NCI-H460 (cell line): ENCODE measurements at places on chromosomes 6 and 20.

DNA sequence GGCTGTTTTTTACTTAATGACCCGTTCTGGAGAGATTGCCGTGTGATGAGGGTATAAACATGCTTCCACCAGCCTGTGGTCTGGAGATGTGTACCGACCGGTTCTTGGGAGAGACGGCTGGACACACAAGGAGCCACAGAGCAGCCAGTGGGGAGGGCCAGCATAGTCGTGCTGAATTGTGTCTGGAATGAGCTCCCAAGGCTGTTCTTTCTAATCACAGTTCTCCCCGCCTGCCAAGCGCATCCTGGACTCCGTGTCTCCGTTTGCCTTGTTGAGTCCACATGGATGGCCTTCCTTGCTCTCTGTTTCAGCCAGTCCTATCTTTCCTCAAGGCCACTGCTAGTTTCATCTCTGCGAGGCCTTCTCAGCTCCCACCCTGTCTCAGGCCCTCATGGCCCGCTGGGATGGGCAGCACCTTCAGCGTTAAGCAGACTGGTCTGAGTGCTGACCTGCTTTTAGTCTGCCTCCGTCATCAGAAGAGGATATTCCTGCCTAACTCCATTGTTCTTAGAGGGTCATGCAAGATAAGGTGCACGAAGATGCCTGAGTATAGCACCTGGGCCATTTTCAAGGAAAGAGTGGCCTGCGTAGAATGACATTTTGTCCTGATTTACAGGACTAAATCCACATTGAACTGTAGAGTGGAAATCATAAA lies 20.6 kb downstream of the MANBAL start:
- no peak for DNase-seq

- no peak for DNase-seq
These were observed 119.7 kb downstream of the PREX1 start for GRCh38 chr20:48708116-48708515.

DNA sequence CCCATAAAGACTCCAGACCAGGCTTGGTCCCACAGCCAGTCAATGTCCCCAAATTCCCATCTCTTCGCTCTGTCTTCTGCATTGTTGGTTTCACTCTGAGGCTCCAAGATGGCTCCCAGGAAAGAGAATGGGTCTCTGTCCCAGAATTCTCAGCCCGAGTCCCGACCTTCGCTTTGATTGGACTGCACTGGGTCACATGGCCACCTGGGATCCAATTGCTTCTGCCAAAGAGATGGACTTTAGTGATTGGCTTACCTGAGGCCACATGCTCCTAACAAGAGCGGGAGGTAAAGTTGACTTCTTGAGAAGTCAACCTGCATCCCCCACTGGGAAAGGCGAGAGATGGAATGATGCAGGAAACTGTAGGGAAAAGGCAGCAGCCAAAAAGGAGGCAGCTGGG lies 104.7 kb upstream of the PMEPA1 start:
- no peak for DNase-seq

DNA sequence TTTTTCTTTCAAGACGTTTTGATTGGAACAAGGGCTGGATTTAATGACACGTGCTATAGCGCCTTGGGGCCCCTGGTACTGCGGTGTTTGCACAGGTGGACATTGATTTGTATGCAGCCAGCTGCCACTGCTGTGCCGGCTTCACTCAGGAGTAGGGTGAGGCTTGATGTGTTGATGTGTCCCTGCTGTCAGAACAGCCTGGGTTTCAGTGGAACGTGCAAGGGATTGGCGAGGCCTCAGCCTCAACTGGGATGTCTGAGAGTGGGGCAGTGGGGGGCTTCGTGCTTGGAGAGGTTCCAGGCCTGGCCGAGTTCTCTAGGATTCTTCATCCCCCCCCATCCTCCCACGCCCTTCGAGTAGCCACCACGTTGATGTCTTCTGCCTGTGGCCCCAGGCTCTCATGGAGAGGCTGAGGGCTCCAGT lies 23.0 kb downstream of the PYGB start:
- no peak for DNase-seq

DNA sequence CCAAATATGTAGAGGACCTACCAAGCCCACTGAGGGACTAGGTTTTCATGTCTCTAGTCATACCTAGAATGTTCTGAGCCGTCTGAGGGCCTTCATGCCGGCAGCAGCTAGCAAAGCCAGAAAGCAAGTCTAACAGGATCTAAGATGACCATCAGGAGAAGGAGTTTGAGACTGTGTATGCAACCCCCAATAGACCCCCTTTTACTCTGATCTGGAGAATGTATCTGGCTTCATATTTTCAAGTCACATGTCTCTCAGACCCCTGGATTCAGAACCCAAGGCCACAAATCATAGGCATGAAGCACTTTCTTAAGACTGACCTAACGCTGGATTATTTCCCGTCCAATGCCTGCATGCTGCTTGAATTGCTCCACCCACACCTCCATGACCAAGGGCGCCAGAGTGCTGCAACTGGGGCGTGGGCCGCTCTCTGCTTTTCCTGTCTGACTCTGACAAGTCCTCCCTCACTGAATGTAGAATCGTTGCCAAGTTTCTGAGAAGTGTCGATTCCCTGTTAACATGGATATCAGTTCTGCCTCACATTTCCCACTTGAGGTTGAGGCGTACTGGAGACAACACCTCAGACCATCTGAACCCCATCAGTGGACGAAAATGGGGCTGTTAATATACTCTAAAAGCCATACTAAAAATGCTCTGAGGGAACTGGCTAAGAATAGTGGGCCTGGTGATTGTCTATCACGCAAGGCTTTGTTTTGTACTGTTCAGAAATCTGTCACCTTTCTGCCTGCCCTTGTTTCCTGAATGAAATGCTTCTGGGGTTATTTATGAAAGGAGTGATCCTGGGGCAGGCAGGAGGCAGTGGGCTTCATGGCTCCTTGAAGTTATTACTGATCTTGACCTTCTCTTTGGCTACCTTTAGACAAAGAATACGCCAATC lies 23.9 kb upstream of the ASXL1 start:
- DNase-seq = peak; percentile 24

DNA sequence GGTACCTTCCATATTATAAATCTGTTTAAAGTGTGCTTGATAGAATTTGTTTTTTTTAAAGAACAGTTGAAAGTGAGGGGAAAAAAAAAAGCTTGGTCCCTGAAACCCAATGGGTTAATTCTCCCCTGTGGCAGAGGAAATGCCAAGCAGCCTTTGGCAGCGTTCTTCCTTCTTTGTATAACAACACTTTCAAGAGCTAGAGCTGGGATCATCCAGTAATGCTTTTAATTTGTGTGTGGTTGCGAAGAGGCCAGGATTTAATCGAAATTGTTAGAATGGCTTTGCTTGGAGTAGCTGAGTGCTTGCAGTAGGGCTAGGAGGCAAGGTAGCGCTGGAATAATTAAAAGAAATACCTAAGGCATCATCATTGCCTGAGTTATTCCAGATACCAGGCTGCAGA lies 692.0 kb downstream of the DHX35 start:
- DNase-seq = no peak

DNA sequence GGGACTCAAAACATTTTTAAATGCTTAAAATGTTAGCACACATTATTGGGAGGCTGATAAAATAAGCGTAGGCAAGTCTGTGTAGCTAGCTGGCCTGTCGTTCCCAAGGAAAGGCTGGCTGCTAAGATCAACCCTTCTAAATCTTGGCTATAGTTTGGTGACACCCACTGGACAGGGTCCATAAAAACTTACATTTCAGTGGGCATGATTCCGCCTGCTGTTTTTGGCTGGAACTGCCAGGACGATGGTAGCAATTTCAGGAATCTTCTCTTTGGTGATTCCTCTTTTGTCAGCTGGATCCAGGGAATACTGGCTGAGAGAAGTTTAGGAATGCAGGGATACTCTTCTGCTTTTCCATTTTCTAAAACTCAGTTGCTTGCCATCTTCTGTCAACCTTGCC lies 162.2 kb downstream of the NKAIN2 start:
- DNase-seq = peak; percentile 36

- DNase-seq = peak; percentile 56
These were observed 2.1 kb downstream of the PTPRT start for GRCh38 chr20:43187476-43188233.

DNA sequence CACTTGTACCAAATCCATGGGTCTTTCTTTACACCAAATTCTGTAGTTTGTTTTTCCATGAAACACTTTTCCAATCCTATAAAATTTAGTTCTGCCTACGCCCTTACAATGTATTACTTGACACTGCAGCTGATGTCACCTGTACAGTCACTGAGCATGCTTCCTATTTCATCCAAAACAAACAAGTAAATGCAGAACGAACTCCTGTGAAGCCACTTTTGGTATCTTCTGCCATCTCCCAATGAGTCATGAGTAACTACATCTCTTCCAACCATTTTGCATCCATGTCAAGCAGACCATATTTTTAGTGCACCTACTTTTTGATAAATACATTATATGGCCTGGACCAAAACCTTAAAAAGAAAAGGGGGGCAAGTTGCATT lies 42.4 kb downstream of the HDDC2 start:
- no peak for DNase-seq

DNA sequence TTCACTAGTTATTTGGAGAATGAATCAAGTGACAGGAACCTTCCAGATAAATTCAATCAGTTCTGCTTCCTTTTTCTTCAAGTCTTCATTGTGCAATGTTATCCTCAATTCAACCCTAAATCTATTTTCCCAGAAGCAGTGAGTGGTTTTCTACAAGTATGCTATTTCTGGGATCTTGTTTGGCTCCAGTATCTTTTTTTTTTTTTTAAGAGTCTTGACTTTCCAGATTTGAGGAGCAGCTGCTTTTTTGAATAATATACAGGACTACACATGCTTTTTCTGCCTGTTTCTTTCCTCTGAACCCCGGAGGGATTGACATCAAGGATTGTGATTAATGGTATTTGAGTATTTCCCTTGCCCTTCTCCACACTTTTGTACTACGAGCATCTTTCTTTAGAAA lies 339.2 kb upstream of the JAG1 start:
- DNase-seq = no peak

DNA sequence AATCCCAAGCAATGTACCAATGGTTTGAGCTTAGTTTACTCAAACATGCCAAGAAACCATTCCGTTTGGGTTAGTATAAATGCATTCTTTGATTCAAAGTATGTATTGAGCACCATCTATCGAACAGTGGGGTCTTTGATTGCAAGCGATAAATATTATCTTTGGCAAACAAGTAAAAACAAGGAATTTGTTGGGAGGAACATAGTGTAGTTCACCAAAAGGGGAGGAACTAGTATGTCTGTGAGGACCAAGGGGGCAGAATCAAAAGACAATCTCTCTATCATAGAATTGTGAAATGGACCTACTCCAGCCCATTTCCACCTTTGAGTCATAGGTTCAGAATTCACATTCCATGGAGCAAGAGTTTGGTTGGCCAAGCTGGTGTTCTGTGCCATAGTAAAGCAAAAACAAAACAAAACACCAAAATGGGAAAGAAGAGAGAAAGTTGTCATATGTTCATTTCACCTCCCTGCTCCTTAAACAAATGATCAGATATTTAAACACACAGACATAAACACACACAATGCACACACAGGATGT lies 266.0 kb downstream of the TSHZ2 start:
- no peak for DNase-seq

- DNase-seq = no peak
These were observed 223.9 kb downstream of the LY86 start for GRCh38 chr6:6812427-6812826.

DNA sequence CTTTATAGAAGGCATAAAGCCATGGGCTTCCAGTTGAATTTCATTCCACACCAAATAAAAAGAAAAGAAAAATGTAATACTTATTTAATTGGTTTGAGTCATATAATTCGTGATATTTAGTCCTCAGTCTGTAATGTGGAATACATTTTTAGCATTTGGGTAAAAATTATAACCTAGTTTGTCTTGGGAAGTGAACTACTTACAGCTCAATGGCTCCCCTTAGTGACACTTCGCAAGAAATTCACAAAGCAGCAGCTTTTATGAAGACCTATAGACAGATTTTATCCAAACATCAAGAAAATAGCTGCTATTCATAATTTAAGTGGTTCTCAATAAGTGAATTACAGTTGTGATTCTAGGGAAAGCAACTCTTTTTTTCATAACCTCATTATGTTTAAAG lies 72.1 kb downstream of the RSPO3 start:
- peak; percentile 28 for DNase-seq

- no peak for DNase-seq
These were observed 10.8 kb upstream of the FOXC1 start for GRCh38 chr6:1598886-1599285.

DNA sequence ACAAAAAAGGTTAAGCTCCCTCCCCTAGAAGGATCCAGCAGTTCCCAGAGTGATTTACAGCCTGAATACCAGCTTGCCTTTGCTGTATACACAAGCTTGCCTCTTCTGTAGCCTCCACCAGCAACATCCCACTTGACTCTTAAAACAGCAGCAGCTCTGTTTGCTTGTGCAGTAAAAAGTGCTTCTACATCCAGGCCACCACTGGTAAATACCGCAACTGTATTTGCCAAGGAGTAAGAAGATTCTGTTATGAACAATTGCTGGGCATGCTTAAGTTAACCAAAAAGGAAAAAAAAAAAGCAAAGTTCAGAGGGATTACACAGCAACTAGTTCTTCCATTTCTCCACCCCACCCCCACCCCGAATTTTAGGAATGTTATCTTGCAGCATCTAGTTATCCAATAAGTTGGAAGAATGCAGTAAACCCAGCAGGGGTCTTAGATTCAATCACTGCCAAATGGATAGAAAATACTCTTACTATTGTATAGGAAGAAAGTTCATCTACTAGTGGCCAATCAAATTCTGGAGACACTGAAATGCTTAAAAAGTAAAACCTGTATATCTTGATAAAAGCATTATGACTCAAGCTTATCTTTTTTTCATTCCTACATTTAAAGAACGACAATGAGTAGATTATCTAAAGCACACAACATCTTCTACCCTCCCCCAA lies 4.8 kb downstream of the SALL4 start:
- DNase-seq = no peak

GRCh38 chr6:49849213-49849907 lies 17.0 kb downstream of the CRISP1 start:
- DNase-seq = peak; percentile 43

DNA sequence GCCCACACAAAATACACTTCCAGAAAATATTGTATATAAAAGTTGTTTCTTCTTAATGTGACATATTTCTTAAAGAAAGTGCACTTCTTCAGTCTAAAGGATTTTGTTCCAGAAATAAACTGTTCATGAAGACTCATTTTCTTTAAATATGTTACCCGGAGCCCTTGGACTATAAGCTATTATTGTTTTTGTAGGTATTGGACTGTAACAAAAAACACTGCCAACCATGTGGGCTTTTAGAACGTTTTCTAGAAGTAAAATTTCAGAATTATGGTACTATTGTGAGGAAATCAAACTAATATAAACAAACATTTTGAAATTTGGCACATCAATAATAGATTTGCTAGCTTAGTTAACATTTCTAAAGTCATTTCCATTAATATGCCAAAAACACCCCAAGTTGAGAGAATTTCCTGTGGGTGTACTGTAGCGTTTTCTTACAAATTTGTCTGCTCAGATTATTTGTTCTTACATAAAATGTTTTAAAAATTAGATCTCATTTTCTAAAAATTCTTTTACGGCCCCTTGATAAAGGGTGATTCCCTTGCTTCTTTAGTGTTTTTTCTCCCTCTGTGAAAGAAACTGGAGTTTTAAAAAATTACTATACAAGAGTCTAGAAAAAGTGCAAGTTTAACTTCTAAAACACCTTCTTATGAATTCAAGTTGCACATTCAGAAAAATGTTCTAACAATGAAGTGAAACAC lies 3.4 kb downstream of the NKX2-4 start:
- DNase-seq = no peak
